NCI-H1105 treated with DMSO at 0.1 percent for 48 hours (cell line): ENCODE measurements at places on chromosomes 6 and 20.

DNA sequence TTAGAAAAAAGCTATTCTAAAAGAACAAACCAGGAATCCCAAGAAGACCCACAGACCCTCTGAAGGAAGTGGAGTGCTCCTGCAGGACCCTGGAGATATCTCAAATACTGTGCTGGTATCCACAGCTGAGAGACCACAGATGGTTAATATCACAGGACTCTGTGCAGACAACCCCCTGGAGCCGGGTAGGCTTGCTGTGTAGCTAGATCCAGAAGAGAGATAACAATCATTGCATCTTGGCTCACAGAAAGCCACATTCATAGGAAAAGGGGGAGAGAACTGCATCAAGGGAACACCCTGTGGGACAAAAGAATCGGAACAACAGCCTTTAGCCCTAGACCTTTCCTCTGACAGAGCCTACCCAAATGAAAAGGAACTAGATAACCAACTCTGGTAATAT lies 689.5 kb downstream of the PHF3 start:
- no peak for DNase-seq

- DNase-seq, result no peak
Observed at GRCh38 chr20:32583581-32584070, 1.5 kb downstream of the NOL4L start.

GRCh38 chr6:42813906-42814444 lies 32.1 kb downstream of the BICRAL start:
- DNase-seq, result no peak

- no peak for DNase-seq
Observed at GRCh38 chr6:163436843-163437242, 22.3 kb downstream of the QKI start.

GRCh38 chr20:19929012-19929360 lies 88.2 kb upstream of the NAA20 start:
- no peak for DNase-seq

DNA sequence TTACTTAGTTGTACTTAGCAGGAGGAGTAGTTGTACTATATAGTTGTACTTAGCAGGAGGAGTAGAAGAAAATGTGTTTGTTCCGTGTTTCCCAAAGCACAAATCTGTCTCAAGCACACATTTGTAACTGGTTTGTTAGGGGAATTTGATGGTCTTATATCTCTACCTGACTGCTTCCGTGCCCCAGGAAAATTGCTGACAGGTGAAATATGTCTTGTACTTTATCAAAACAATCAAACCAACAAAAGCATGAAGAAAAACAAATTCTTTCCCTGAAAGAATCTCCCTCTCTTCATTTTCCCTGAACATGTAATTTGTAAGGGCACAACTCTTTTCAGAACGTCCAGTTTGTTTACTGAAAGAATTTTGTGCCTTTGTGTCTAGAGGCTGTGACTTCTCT lies 106.6 kb upstream of the RGS17 start:
- DNase-seq, result no peak
